ENCODE measurements at places on chromosomes 1 and 21.
A peak's percentile ranks its signal among the peaks of the same experiment; 100 is the strongest.

DNA sequence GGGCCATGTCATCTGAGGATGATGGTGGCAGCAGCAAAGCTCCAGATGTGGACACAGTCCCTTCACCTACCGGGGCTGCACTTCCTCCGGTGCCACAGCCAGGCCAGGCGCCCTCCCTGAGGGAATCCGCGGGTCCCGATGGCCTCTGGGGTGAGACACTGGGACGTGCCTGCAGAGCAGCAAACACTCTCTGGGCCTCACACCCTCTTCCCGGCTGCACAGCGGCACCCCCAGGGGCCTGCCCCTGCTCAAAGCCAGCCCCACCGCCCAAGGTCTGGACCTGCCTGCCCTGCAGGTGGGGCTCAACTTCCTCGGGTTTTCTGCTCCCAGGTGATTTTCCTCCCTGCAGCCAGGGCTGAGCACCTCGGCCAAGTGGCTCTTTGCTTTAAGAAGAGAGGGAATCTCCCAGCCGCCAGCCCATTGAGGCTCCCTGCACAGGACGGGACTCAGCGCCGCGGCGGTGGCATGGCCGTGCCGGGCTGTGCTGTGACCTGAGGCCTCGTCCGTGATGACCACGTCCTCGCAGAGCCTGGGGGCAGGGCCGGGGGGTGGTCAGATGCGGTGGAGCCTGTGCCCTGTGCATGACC, 21.3 kb upstream of the COL18A1 start:
- DNase-seq, result no peak

DNA sequence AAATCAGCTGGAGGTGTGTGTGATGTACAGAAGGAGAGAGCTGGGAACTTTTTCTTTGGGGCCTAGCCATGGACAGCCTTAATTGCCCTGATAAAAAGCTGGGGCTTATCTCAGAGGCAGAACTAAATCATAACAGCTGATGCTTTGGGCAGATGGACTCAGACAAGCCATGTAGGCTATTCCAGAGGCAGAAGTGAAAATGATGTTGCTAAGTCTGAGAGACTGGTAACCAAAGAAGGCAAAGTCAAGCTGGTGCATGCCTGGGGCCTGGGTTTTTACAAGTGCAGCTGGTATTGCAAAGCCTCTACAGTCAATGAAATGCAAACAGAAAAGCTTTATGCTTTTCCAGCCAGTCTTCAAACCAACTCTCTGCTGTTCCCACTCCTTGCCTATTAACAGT, 39.0 kb upstream of the LMX1A start:
- no peak for DNase-seq

DNA sequence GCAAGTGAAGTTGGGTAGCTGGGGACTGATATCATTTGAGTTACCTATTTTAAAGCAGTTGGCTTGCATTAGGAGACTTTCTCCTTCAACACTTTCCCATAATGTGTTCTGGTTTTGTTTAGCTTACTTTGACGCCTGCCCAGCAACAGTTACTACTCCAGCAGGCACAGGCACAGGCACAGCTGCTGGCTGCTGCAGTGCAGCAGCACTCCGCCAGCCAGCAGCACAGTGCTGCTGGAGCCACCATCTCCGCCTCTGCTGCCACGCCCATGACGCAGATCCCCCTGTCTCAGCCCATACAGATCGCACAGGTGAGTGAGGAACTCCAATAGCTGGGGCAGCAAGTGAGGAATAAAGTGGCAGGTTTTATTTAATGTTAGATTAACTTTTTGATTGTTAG, 144.3 kb downstream of the CD247 start:
- DNase-seq, result no peak

DNA sequence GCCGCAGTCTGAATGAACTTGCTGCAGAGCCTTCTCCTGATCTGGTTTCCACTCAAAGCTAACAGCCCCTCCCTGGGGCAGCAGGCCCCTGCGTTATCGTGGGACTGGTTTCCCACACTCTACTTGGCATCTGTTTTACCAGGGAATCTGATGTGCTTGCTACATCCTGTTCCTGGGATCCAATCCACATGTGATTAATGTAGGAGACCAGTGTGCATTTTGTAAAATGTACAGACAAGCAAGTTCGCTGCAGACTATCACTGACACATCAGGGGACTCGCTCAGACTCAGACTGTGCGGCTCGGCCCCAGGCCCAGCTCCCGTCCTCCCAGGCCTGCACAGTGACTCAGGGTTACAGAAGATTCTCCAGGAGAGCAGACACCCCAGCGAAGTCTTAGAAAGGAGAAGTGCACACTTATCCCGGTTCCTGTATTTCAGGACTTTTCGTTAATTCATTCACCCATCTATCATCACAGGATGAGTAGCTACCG, 340.1 kb downstream of the MATN1 start:
- DNase-seq, result no peak

DNA sequence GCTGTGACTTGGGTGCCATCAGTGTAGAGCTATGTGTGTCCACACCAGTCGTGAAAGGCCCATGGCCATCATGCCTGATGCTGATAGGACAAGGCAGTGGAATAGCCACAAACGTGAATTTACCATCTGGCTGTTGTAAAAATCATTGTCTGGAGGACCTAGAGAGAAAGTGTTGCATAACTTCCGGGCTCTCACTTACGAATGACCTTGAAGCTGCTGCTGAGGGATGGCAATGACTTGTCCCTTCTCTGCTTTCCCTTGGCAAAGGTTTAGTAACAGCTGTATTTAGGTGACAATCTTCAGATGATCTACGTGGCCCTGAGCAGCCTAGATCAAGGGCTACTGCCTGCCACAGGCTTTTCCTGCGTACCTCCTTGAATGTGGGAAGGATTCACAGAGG, 5.8 kb downstream of the ATP1B1 start:
- peak; percentile 63 for DNase-seq
